Activated T-helper 2 cell treated with anti-CD3 and anti-CD28 coated beads, Interferon-gamma antibody, Interleukin-2, Interleukin-4, amounts not matched to agents 10 μg/mL and 5 μg/mL and 100 μg/mL, durations not matched to agents 14 hours and 24 hours and 36 hours (primary cell): ENCODE measurements at places on chromosomes 2 and 18.

DNA sequence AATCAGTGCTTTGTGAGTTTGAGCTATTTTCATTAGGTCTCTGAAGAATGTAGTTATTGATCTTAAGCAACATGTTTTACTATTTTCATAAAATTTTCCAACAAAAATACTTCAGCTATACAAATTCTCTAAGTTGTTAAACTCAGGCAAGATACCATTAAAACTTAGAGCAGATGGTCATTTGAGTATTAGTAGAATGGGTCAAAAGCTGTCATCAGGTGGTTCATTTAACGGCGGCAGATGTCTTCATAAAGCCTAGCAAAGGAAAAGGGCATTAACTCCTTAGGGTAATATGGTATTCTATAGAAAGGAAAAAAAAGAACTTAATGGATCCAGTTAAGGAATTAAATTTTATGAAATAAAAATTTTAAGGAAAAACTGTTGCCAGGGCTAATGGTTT, 19.2 kb downstream of the MIB1 start:
- no peaks in the 10 kb centered on the region for H3K36me3 ChIP-seq
- no peak overlapping the region for H3K27ac ChIP-seq
- DNase-seq = no peak
- no peaks in the 10 kb centered on the region for H3K27me3 ChIP-seq
- no peak overlapping the region for H3K4me3 ChIP-seq
- H3K4me1 ChIP-seq = peaks cover 7% of the 10 kb centered on the region

DNA sequence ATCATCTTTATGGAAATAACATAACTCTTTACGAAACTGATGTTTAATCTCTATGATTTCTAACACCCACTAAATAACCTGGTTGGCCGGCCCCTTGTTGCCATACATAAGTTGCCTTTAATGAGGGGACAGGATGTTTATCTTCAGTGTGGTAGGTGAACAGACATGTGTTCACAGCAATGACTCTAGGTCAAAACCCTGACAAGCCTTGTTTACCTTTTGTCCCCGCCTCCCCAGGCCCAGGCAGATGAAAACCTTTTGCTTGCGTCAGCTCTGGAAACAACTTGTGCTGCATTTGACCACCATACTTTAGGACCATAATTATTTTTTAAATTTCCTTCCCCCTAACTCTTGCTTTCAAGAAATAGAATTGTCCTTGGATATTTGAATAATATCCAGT, 2.9 kb upstream of the DSG4 start:
- no peaks in the 10 kb centered on the region for H3K27me3 ChIP-seq
- H3K27ac ChIP-seq = no peak overlapping the region
- DNase-seq = no peak
- H3K4me3 ChIP-seq = no peak overlapping the region

DNA sequence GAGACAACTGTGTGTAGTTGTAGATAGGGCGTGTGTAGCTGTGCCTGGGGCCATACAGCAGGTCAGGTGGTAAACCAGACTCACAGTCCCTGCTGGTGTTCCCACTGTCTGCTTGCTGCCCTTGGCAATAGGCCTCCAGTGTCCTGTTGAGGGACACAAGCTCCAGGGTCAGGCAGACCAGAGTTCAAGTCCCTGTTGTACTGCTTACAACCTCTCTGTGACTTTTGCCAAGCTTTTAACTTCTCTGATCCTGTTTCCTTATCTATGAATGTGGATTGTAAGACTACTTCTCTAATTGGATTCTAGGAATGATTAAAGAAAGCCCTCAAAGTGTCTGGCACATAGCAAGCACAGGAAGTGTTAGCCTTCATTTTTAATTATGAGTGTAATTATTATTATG, 68.6 kb downstream of the MERTK start:
- no peak for DNase-seq
- no peaks in the 10 kb centered on the region for H3K4me1 ChIP-seq
- H3K4me3 ChIP-seq = no peak overlapping the region
- no peak overlapping the region for H3K27ac ChIP-seq
- no peaks in the 10 kb centered on the region for H3K36me3 ChIP-seq

DNA sequence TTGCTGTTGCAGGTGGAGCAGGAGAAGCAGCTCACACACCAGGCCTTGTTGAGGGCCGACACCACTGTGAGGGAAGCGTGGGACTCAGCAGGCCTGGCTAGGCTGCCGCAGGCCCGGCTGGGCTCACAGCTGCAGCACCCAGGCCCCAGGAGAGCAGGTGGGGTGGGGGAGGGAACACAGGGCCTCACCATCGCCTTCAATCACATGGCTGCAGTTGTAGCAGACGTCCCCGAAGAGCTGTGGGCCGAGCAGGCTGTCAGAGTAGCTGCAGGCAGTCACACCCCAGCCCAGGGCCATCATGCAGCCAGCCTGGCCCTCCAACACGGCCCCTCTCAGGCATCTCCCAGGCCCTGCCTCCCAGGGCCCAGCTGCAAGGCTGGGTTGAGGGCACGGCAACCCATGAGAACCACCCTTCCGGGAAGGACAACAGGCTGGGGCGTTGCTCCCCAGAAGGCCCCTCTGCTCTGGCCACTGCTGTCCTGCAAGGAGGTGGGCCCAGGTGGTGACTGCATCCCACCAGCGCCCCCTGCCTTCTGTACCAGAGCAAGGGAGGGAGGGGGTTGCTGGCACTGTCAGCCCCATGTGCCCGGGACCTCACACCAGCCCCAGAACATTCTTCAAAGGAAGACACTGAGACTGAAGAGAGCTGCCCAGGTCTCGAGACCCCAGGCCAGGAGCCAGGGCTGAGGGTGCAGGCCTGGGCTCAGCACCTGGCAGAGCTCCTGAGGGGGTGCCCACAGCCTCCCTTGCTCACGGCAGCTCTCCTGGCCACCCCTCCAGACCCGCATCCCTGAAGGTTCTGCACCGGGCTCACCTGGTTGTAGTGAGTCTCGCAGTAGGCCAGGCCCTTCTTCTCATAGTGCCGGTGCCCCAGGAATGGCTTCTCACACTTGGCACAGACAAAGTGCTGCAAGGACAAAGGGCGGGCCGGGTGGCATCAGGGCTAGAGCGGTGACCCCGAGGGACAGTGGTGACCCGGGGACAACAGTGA, 5.6 kb upstream of the GPR17 start:
- H3K4me3 ChIP-seq = peak overlapping the region; percentile 33
- peak overlapping the region; percentile 42 for H3K27ac ChIP-seq
- peak; percentile 17 for DNase-seq
